ENCODE measurements at places on chromosomes 13 and 19.
A peak's percentile ranks its signal among the peaks of the same experiment; 100 is the strongest.

GRCh38 chr19:5137571-5138124 lies 168.7 kb downstream of the KDM4B start:
- ATAC-seq, result no peak

GRCh38 chr13:62564770-62565169 lies 1149.1 kb upstream of the PCDH20 start:
- ATAC-seq, result no peak

- no peak for ATAC-seq
Observed at GRCh38 chr13:37344056-37344455, 238.6 kb upstream of the CSNK1A1L start.

DNA sequence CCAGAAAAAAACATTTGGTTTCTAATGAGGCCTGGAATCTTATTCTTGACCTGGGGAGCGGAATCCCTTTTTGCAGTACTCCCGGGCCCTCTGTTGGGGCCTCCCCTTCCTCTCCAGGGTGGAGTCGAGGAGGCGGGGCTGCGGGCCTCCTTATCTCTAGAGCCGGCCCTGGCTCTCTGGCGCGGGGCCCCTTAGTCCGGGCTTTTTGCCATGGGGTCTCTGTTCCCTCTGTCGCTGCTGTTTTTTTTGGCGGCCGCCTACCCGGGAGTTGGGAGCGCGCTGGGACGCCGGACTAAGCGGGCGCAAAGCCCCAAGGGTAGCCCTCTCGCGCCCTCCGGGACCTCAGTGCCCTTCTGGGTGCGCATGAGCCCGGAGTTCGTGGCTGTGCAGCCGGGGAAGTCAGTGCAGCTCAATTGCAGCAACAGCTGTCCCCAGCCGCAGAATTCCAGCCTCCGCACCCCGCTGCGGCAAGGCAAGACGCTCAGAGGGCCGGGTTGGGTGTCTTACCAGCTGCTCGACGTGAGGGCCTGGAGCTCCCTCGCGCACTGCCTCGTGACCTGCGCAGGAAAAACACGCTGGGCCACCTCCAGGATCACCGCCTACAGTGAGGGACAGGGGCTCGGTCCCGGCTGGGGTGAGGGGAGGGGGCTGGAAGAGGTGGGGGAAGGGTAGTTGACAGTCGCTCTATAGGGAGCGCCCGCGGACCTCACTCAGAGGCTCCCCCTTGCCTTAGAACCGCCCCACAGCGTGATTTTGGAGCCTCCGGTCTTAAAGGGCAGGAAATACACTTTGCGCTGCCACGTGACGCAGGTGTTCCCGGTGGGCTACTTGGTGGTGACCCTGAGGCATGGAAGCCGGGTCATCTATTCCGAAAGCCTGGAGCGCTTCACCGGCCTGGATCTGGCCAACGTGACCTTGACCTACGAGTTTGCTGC lies at the start of gene ICAM4:
TSS of gene ICAM4 (plus strand) at position 153 of the 935 bp plus-strand sequence. CDS start at position 211, 58 bp downstream.
- no peak for ATAC-seq

DNA sequence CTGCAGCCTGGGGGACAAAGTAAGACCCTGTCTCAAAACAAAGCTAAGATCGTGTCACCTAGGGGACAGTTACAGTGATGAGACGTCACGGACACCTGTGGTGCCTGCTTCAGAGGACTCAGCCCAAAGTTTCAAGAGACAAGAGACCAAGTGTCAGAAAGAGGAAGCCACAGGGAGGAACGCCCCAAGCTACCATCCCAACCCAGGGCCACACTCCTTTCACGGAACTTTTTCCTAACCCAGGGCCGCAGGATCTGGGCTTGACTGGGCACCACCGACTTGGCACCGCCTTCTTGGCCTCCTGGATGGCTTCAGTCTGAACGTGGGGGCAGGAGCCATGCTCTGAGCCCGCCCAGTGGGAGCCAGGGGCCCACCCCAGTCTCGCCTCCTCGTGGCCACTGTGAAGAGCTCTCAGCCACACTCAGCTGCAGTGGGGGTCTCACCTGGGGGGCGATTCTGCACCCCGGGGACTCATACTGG lies 8.5 kb downstream of the MOB3A start:
- ATAC-seq, result no peak

DNA sequence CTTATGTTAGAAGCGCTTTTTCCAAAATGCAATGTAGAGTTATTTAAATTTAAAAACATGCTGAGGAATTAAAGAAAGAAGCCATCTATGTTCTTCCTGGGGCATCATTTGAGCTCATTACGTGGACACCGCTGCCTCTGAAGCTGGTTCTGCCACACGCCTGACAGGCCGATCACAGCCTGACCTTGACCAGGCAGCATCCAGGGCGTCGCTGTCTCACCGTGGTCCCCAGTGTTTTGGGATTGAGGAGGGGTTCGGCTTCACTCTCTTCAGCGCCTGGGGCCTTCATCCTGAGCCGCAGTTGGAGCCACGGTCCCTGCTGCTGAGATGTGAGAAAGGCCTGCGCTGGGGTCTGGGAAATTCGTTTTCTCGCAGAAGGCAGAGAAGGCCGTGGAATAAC lies 64.0 kb downstream of the ATP11A start:
- no peak for ATAC-seq

- ATAC-seq, result no peak
Observed at GRCh38 chr13:100535426-100536135, 53.0 kb downstream of the GGACT start.

DNA sequence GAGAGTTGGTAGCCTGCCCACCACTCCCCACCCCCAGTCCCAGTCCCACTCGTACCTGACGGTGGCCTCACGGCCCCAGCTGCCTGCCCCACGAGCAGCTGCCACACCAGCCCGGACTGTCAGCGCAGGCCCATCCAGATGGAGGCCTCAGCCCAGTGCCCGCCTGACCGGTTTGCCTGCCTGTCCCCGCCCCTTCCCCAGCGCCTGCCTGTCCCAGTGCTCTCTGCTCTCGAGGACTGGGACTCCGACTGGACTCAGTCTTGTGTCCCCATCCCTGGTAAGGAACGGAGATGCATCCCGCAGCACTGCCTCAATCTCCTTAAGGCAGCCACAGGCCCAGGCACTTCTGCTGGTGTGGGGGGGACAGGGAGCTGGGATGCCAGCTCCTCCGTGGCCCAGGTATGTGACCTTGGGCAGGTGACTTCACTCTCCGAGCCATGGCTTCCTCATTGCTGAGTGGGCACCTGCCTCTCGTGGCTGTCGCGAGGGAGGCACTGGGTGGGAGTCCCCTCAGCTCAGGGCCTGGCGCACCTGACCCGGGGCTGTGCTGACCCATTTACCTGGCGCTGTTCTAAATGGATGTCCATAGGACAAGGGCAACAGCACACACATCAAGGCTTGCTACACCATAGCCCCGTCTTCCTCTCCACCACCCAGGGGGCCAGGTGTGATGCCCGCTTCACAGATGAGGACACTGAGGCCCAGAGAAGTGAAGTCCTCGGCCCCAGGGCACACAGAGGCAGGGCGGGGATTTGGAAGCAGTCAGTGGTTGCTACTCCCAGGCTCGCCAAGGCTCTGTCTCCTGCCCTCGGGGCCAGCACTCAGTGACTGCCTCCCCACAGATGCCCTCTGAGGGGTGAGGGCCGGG lies at the start of gene NKPD1:
TSS of gene NKPD1 (minus strand) at position 113 of the 868 bp plus-strand sequence. CDS start 832 bp downstream, outside the sequence.
- peak; percentile 40 for ATAC-seq
